NCI-H460 (cell line): ENCODE measurements at places on chromosomes 7 and 10. TPM values are rescaled to one million over a fixed set of nuclear protein-coding genes. Genes with fewer than 3 reads are reported as not detected.

NUTM2A gene
- 0.26 and 0.54 TPM in 2 replicates for total RNA-seq

ZNF107 gene
- 3.4 and 3.6 TPM in 2 replicates for total RNA-seq

HOXA1 gene
- 0.87 TPM in 1 of 2 replicates, not detected in the other for total RNA-seq

TMEM225B gene
- 0.87 and 1.1 TPM in 2 replicates for total RNA-seq

ODAD2 gene
- total RNA-seq, result 0.82 and 1.2 TPM in 2 replicates

CNPY1 gene
- total RNA-seq, result not detected in 2 replicates

SAP25 gene
- 0.52 TPM in 1 of 2 replicates, not detected in the other for total RNA-seq

KCNMA1 gene
- 0.52 and 0.54 TPM in 2 replicates for total RNA-seq

NUTM2E gene
- total RNA-seq, result not detected in 2 replicates

ERVW-1 gene
- total RNA-seq, result not detected in 2 replicates

PNLIPRP2 gene
- not detected in 2 replicates for total RNA-seq

MINDY3 gene
- total RNA-seq, result 32.8 and 40.6 TPM in 2 replicates

WASHC2A gene
- total RNA-seq, result 21.3 and 34.6 TPM in 2 replicates

SPDYE5 gene
- 0.10 TPM in 1 of 2 replicates, not detected in the other for total RNA-seq

GJD4 gene
- not detected in 2 replicates for total RNA-seq

NOS3 gene
- total RNA-seq, result 0.30 and 0.46 TPM in 2 replicates

GRCh38 chr7:19242246-19242645, 97.0 kb upstream of the FERD3L start:
- no peak for DNase-seq

- DNase-seq, result no peak
Measured at GRCh38 chr10:21327289-21327993, 198.0 kb downstream of the SKIDA1 start.

GRCh38 chr7:30804078-30804661, 33.0 kb downstream of the MINDY4 start:
- DNase-seq, result no peak

DNA sequence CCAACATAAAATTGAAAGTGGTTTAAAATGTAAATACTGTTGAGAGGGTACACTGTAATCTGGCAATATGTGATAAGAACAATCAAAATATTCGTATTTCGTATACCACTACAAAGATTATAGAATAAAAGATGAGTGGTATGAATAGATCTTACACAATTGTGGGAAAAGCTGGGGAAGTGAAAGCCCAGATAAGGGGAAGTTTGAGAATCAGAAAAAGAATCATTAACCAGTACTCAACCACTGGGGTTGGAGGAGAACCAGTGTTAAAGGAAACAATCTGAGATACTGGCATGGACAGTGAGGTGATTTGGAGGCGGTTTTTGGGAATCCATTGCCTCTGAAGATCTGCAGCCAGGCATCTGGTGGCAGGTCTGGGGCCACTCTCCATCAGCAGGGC, 59.7 kb upstream of the CDK14 start:
- DNase-seq, result no peak

- peak; percentile 44 for DNase-seq
Measured at GRCh38 chr7:144437370-144438191, 34.1 kb upstream of the NOBOX start.

DNA sequence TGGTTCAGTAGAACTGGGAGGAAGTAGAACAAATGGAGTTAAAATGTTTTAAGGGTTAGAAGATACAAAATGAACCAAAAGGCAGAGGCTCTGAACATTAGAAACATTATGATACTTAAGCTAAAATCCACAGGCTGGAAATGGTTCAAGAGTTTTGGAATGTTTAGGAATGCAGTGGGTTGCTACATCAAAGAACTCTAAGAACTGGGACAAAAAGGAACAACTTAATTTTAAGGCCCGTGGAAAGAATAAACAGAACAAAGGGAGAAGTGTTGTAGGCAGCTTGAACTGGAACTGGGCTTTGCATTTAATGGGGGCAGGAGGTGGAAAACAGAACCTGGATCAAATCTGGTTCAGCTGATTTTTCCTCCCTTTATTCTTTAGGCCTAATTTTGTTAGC, 3.5 kb upstream of the C7orf25 start:
- no peak for DNase-seq

DNA sequence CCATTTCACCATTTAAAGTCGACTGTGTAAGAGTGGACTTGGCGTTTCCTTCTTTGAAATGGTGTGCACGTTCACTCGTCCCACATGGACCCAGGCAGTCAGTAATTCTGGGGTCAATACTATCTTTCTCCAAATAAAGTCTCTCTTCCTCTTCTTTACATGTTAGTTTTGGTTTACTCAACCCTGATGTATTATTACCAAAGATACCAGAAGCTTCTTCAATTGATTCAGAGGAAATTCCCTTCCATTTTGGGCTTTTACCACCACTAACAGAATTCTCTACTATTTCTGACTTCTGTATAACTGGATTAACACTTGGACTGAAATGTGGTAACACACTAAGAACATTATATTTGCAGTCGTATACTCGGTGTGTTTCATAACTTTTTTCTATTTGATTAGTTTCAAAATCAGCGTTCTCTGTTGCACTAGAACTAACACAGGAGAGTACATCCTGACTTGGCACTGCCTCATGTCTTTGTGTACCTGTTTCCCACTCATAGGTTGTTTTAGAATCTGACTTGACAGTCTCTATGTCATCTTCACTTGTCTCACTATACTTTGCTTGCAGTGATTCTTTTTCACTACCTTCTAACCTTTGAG, 60.8 kb downstream of the LARP4B start:
- no peak for DNase-seq

GRCh38 chr10:75751232-75751631, 319.8 kb downstream of the LRMDA start:
- DNase-seq, result no peak

GRCh38 chr7:94433224-94433623, 38.5 kb downstream of the COL1A2 start:
- no peak for DNase-seq

GRCh38 chr10:118584181-118584954, 11.1 kb downstream of the PRLHR start:
- peak; percentile 71 for DNase-seq

DNA sequence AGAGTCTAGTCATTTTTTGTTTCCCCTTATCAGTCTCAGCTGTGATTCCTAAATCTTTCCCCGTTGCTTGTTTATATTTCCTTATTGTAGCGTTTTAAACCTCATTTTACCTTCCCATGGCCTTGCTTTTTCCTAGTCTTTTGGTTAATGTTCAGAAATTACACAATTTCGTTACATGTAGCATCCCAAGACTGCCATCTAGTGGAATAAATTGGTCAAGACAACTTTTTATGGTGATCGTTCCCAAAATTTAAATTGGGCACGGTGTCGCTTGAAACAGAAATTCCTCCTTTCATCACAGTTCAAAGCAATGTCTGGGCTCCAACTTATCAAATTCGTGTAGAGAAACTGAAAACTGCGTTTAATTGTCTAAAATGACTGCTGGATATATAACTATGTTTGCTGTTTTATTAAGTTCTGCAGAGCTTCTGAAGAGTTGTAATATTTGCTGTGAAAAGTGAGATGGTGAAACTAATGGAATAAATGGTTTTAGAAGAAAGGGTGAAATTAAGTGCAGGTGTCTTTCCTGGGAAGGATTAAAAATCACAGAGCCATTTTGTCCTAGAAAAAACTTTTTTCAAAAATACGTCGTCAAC, 370.2 kb downstream of the PHF14 start:
- DNase-seq, result peak; percentile 59

DNA sequence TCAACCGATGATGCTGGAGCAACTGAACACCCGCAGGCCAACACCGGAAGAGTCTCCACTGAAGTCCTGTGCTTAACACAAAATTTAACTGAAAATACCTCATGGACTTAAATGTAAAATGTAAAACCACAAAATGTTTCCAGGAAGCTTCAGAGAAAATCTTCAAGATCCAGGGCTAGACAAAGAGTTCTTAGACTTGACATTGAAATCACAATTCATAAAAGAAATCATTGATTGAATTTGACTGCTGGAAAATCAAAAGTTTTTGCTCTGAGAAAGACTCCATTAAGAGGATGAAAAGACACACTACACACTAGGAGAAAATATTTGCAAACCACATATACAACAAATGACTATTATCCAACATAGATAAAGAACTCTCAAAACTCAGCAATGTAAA, 234.7 kb upstream of the PPP2R2D start:
- no peak for DNase-seq

DNA sequence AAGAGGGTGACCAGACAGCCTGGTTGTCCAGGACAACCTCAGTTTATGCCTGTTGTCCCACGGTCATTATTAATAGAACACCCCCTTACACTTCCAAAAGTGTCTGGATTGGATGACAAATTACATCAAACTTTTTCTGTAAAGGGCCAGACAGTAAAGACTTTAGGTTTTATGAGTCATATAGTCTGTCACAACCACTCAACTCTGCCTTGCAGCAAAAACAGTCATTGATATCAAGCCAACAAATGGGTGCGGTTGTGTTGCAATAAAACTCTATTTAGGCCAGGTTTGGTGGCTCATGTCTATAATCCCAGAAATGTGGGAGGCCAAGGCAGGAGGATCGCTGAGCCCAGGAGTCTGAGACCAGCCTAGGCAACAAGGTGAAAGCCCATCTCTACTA, 66.7 kb upstream of the ATP6V0A4 start:
- DNase-seq, result peak; percentile 63

GRCh38 chr10:26860102-26860442, 686 bp downstream of the ABI1 start:
- peak; percentile 34 for DNase-seq

- DNase-seq, result no peak
Measured at GRCh38 chr7:158570449-158571170, 17.0 kb downstream of the PTPRN2 start.

- DNase-seq, result no peak
Measured at GRCh38 chr10:9291081-9291480, 1236.6 kb downstream of the GATA3 start.

DNA sequence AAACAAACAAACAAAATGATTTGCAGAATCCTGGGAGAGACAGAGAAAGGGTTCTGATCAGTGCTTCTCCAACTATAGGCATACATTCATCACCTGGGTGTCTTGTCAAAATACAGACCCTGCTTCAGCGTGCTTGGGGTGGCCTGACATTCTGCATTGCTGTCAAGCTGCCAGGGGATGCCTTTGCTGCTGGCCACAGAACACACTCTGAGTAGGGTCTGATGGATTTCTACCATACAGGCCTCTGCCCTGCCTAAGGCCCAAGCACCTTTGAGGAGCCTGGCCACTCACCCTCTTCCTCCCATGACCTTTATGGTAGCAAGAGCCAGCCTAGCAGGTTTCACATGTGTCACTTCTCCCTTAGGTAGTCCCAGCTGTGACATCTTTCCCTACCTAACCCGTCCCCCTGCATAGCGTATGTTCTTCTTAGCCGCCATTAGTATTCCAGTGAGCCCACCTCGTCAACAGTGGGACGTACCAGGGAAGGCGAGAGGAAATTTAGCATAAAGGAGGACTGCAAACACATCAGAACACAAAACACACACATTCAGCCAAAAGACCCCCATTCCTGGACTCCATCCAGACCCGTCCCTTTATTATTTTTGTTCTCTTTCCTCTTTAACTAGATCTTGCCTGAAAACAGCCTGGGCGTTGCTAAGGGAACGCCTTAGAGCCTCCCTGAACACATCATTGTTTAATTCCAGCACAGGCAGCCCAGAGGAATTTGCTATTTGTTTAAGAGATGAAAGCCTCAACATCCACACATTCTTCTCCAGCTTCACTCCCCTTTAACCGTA, 43.9 kb upstream of the PODXL start:
- no peak for DNase-seq

- no peak for DNase-seq
Measured at GRCh38 chr10:117350909-117351308, 24.3 kb downstream of the PDZD8 start.

DNA sequence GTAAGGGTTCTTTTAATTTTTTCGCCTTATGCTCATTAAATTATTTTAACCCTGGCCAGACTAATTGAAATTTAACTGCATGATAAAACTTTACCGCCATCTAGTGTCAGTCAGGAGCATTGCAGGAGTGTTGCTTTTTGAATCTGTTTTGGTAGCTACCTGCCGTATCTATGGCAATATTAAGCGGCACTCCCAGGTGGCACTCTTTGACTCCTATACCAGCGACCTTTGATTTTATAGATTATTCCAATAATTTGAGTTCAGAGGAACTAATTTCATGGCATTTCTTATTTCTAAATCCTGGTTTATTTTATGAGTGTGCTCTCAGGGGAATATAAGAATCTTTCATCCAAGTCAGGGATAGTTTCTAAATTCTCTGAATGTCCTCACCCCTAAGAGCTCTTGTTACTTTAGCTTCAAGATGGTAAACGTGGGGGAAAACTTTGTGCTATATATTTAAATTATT, 198.9 kb downstream of the REEP3 start:
- DNase-seq, result peak; percentile 38

GRCh38 chr7:18053177-18053928, 25.7 kb upstream of the PRPS1L1 start:
- no peak for DNase-seq

DNA sequence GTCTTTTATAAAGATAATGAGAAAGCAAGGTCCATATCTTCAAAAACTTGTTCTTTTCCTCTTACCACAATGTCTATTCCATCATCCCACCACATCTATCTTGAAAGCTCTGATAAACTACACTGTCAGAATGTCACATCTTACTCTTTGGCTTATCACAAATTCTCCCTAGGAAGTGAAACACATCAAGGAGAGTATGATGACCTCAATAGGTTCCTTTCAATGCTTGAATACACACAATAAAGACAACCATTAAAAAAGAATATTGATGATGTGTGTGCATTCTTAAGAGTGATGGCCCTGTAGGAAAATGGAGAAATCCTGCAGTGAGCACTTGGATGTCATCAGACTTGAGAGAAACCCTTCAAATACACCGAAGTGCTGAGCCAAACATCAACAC, 918.1 kb upstream of the SORCS1 start:
- no peak for DNase-seq

- no peak for DNase-seq
Measured at GRCh38 chr10:132946806-132947546, 4.6 kb upstream of the CFAP46 start.

DNA sequence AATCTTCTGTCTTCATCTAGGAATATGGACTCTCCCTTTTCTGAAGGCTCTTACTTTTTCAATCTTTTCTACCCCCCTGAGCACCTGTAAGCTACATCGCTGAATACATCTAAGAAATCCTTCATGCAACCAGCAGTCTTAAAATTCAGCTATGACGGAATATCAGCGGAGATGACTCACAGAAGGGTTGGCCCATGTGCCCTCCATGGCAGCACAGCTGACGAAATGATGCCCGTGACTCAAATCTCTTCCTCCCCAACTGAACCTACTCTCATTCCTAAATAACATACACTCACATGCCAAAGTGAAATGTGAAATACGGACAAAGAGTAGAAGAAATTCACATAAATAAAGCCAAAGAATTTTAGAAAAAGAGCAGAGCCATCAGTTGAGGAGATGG, 30.3 kb upstream of the NCAPG2 start:
- DNase-seq, result peak; percentile 67
